Foreskin keratinocyte (primary cell): ENCODE measurements at places on chromosomes 16 and 17. TPM values are rescaled to one million over a fixed set of nuclear protein-coding genes. Genes with fewer than 3 reads are reported as not detected.

- DNase-seq: no peak
Measured at GRCh38 chr16:3935921-3936320, 55.4 kb upstream of the CREBBP start.

DNA sequence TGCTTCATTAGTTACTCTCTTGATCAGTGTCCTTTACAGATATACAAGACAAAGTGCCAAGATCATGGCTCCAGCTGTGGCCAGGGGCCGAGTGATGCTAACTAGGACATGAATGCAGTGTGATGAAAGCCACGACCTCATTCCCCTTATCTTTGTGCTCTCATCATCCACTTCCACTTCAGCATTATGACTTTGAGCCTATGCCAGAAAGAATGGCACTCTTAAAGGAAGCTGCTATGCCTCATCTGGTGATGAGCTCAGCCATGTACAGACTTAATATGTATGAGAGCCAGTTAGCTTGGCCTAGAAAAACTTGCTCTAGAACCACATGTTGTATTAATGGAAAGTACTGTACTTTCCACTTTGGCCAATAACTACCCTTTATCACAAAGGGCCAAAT lies 179.1 kb downstream of the TOX3 start:
- no peak for DNase-seq

GRCh38 chr16:22035153-22035552 lies 27.2 kb downstream of the MOSMO start:
- DNase-seq: no peak

DNA sequence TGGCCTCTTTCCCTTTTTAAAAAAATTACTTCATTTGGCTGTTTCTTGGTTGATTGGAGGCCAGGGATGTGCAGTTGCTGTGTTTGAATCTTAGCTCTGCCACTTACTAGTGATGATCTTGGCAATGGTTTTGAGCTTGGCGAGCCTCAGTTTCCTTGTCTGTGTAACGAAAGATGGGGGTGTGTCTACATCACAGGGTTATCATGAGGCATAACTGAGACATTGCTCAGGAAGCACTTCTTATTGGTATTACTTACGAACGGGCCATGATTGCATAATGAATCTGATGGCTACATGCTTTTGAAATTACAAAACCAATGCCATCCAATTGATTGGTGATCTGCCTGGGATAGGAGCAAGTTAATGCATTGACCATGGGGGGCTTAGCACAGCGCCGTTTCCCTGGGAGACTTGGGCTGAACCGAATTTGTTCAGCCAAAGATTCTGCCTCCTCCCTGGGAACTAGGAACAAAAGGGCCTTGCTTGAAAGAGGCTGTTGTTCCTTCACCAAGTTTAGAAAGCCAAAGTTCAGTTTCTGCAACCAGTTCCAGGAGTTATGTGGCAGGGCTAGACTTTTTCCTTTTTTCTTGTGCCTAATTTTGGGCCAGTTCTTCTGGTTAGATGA lies 21.9 kb downstream of the CMIP start:
- no peak for DNase-seq

DNA sequence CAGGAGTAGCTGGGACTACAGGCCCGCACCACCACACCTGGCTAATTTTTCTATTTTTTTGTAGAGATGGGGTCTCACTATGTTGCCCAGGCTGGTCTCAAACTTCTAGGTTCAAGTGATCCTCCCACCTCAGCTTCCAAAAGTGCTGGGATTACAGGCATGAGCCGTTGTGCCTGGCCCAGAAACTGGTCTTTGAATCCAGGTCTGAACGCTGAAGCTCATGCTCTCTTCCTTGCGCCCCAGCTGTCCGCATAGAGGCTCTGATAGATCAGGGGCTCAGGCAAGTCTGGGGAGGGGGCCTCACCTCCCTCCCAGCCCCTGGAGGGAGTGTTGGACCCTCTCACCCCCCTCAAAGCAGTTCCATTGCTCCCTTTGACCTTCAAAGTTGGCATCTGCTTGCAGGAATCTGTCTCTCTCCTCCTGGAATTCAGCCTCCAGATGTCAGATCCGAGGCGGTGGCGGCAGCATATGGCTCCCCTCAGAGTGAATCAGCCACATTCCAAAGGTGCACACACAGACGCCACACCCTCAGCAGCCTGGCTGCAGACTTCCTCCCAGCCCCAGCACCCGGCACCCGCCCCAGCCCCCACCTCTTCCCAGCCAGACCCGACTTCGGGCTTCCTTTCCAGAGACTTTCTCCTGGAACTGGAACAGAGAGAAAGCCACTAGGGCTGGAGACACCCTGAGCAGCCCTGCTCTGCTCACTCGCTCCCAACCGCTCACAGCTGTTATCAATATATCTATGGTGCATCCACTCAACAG lies 16.9 kb upstream of the GLIS2 start:
- peak; percentile 91 for DNase-seq

GRCh38 chr17:69438776-69439175 lies 24.3 kb downstream of the MAP2K6 start:
- no peak for DNase-seq

DNA sequence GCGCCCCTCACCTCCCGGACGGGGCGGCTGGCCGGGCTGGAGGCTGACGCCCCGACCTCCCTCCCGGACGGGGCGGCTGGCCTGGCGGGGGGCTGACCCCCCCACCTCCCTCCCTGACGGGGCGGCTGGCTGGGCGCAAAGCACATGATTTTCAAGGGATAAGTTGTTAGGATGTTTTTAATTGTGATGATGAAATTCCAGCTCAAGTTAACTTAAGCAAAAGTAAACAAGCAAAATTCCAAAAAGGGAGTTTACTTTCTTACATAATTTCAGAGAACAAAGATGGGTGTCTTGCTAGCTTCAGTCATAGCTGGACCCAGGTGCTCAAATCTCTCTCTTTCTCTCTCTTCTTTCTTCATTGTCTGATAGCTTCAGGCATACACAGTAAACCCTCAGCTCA lies 33.6 kb upstream of the MED9 start:
- no peak for DNase-seq

The CCL1 gene
- total RNA-seq: not detected in 2 replicates

The CHST4 gene
- 0.11 TPM in 1 of 2 replicates, not detected in the other for total RNA-seq

The PRSS36 gene
- 0.31 and 0.53 TPM in 2 replicates for total RNA-seq

The ATP2A1 gene
- total RNA-seq: 0.21 and 0.24 TPM in 2 replicates
